ENCODE measurements at places on chromosomes 12 and 14.

DNA sequence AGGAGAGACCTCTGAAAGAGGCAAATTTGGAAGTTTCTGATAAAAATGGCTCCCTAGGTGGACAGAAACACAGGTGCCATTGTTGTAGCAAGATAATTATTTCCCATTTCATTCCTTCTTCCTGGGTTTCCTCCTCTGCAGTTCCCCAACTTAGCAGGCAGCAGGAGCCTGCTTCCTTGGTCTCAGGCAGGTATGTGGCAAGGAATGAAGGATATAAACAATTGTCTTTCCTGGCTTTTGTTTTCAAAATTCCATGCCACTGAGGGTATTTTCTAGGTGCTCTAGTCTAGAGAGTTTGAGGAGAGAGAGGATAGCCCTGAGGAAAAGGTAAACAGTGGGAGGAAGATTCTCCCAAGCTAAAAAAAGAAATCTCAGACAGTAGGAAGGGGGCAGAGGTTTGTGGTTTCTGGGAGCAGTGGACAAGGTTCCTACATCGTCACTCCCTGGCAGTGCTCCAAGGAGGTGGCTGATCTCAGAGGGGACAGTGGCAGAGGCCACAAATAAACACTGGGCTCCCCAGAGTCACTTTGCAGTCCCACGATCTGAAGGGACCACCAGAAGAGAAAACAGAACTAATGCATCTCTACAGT, 82.6 kb upstream of the IGF1 start:
- DNase-seq = no peak

GRCh38 chr12:30251546-30251945, 444.1 kb downstream of the IPO8 start:
- no peak for DNase-seq

DNA sequence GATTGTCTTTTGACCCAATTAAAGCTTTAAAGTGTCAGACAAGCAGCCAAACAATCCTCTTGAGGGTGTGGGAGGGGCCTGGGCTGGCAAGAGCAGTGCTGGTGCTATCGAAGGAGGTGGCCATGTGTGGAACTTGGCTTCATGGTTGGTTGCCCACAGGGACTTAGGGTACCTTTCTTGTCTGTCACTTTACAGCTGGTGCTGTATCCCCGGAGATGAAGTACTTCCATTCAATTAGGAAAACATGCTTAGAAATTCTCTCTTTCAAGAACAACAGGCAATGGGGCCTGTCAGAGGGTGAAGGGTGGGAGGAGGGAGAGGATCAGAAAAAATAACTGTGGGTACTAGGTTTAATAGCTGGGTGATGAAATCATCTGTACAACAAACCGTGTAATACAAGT, 86.5 kb downstream of the DAAM1 start:
- no peak for DNase-seq

DNA sequence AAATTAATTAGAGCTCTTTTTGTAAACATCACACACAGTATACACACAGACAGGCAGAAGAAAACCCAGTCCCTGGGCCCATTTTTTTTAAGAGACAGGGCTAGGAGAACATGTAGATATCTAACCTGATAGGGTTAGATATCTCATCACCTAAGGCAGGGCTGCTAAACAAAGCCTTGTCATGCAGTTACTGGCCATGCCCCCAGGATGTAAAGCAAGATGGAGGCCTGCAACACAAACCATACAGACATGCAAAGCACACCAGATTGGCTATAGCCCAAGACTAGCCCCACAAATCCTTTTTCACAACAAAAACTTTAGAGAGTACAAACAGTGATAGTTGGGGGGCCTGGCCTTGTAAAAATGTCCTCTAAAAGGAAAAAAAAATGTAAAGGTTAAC, 20.5 kb downstream of the CLEC2A start:
- DNase-seq = no peak

DNA sequence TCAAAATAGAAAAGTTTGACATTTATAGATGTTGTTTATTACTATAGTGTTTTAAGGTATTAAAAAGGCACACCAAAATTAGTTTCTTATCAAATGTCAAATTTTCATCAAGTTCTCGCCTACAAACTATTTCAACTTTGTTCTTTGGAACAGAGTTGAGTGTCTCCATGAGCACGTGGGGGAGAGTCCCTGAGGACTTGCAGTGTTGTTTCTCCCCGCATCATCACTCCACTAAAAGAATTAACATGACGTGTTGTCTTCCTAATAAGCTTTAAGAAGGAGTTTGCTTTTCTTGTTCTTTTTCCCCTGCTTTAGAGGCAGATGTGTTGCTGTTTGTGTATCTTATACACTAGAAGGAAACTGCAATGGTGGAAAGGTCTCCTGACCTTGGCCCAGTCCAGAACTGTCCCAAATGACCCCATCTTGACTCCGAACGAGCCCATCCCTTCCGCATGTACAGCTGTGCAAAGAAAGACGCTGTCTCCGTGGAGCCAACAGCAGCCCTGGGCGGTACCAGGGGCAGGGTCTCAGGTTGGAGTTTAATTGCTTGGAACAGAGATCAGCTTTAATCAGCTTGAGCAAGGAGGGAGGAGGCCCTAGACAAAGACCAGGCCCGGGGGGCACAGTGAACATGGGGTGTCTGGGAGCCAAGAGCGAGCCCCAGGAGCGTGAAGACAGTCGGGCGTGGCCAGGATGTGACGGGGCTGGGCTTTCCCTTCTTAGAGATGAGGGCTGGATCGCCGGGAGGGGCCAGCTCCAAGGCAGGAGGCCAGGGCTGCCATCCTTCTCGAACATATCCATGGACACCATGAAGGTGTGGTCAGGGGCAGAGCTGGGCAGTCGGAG, 215.4 kb upstream of the RTL1 start:
- no peak for DNase-seq

DNA sequence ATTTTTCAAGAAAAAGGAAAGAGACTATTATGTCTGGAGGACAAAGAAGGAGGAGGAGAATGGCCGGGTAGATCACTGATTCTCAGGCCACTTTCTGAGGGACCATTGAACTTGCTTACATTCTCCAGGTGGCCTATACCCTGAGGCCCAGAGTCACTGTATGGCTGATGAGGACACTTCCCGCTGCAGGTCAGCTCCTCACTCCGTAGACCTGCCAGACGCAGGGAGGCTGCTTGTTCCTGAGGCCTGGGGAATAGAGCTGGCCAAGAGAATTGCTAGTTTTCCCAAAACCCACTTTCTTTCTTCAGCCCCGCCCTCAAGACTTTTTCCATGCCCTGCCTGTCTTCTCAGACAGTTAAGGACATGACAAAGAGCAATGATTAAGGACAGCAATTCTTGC, 510.5 kb upstream of the TBX3 start:
- DNase-seq = no peak

GRCh38 chr12:103751171-103751570, 89.9 kb downstream of the NT5DC3 start:
- DNase-seq = no peak

DNA sequence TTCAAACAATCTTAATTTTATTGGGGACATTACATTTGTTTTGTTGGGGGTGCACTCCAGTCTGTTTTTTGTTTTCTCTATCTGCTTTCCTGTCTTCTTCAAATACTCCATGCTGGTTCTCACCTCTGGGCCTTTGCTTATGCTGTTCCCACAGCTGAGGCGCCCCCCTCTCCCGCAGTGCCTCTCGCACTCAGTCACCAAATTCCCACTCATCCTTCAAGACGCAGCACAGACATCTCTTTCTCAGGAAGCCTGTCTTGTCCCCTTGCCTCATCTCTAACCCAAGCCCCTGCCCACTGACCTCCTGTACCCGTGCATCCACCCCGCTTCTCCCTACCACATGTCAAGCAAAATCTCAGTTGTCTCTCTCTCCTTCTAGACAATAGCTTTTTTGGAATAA, 43.7 kb upstream of the PRMT8 start:
- no peak for DNase-seq

DNA sequence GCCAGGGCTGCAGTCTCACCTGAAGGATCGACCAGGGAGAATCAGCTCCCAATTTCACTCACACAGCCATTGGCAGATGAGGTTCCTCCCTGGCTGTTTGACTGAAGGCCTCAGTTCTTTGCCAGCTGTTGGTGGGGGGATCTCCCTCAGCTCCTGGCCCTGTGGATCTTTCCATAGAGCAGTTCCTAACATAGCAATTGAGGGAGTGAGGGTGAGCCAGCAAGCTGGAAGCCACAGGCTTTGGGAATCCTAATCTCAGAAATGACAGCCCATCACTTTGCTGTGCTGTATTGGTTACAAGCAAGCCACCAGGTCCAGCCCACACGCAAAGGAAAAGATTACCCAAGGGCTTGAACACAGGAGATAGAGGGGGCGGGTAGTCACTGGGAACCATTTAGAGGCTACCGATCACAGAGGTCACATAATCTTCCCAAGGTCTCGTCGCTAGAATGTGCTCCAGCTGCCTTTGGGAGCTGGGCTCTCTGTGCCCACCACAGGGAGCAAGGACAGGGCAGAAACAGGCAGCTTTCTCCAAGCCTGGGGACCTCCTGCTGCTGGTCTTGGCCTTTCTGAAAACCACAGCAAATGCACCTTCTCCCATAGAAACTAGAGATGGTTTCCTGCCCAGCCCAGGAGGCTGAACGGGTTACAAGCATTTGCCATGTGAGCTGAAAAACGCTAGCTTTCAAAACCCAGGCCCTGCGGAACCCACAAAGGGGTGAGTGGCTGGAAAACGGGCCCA, 4.6 kb upstream of the OTUB2 start:
- no peak for DNase-seq

- no peak for DNase-seq
These were observed 216.3 kb downstream of the C12orf42 start for GRCh38 chr12:103279444-103279843.

DNA sequence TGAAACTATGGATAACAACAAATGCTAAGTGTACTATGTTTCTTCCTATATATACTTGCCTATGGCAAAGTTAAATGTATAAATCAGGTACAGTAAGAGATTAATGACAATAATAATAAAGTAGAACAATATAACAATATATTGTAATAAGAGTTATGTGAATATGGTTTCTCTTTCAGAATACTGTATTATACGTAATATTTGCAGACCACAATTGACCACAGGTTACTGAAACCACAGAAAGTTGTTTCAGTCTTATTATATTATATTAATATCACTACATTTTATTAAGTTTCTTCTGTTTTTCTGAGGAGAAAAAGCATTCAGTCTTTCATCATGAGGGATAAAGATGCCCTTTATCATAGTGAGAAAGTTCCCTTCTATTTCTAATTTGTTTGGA, 131.2 kb downstream of the EML1 start:
- DNase-seq = no peak

DNA sequence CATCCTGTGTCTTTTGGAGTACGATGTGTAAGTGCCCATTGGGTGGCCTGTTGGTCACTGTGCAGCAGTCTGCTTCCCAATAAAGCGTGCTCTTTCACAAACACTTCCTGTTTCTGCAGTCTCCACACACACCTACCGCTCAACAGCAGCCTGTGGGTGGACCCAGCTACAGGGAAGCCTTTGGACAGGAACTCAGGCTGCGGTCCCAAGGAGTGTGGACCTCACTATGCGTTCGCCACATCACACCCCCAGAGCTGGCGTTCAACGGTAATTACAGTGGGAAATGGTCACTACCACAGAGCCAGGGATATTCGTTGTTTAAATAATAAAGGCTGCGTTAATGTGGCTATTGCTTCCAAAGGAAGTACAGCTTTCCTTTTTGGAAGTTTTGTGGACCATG, 16.2 kb downstream of the PSMC1 start:
- no peak for DNase-seq

- no peak for DNase-seq
These were observed 164.8 kb downstream of the SNAPC1 start for GRCh38 chr14:61927060-61927459.

GRCh38 chr12:85448548-85449139, 168.6 kb downstream of the ALX1 start:
- no peak for DNase-seq

- no peak for DNase-seq
These were observed 6.0 kb downstream of the ACVRL1 start for GRCh38 chr12:51913071-51914033.

GRCh38 chr12:95829395-95829794, 29.4 kb upstream of the SNRPF start:
- no peak for DNase-seq

DNA sequence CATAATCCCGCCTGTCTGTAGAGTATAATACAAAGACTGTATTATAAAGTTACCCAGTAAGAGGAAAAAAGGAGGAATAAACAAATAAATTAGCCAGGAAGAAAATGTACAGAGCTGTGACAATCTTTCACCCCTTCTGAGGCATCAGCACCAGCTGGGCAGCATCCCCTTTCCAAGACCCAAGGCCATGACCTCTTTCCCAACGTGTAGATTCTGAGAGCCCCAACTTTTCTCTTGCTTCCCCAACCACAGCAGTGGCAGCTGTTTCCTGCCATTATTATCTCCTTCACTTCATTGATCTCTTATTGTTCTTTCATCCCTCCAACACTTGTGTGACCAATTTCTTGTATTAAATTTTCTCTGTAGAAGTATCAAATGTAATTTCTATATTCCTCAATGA, 101.6 kb downstream of the BBS10 start:
- no peak for DNase-seq

GRCh38 chr12:30794020-30794419, 39.3 kb upstream of the CAPRIN2 start:
- DNase-seq = no peak

DNA sequence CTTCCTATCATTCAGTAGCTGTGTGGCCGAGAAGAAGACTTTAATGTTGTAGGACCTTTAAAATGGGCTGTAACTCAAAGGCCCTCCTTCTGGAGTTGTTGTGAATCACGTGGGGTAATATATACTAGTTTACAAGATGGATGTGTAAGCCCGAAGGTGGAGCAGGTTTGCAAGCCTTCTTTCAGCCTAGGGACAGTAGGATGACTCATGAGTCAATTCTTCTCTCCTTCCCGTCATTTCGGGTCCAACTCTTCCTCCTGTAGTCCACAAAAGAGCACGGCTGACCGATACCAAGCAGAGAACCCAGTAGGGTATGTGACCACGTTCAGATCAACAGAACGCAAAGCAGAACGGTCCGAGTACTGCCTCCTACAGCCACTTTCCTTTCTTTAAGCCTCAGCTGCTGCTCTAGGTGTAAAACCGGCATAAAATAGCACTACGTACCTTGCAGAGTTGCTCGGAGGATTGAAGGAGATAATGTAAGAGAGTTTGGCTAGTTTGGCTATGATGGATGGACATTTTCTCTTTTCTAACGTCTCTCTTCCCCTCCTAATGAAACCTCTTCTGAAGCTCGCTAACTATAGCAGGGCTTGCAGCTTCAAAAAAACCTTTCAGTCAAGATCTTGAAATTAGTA, 1.3 kb upstream of the RASSF3 start:
- DNase-seq = peak; percentile 47

GRCh38 chr12:64476844-64477243, 24.9 kb downstream of the TBK1 start:
- DNase-seq = no peak

DNA sequence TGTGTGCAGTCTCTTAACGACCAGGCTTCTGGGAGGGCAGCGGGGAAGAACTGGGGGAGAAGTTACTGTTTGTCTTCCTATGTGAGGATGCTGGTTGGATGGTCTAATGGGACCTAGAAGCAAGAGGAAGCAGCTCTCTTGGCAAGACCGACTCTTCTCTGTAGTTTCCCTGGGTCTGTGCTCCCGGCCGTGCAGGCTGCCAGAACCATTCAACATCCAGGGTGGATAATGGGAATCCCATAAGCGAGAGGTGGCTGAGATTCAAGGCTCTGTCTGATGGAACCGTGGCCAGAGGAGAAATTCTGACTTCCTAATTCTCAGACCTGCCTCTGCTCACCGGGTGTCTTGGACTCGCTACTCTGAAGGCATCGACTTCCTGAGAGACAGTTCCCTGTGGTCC, 561.0 kb upstream of the TBX3 start:
- DNase-seq = no peak

Data from activated naive CD4-positive, alpha-beta T cell treated with anti-CD3 and anti-CD28 coated beads, Interleukin-2, amount 50 U/mL, for 72 hours (primary cell).